ENCODE measurements at places on chromosomes 13 and 19. TPM values are rescaled to one million over a fixed set of nuclear protein-coding genes. Genes with fewer than 3 reads are reported as not detected.

DNA sequence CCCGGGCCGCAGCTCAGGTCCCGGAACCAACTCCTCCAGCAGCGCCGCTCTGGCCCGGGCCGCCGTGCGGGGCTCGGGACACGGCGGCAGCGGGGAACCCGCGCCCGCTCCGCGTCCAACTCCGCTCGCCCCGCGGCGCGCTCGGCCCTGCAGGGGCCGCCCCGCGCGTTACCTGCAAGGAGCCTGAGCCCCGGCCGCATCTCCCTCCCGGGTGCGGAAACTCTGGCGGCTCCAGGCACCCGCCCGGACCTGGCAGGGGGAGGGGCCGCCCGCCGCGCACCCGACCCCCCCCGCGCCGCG lies at the start of gene TMTC4:
TMTC4 (minus strand) TSS at position 224 of the 300 bp plus-strand sequence. CDS start 4,433 bp downstream, outside the sequence.
- no peak for DNase-seq

GRCh38 chr19:53634768-53635167 lies 3.0 kb downstream of the DPRX start:
- DNase-seq, result no peak

DNA sequence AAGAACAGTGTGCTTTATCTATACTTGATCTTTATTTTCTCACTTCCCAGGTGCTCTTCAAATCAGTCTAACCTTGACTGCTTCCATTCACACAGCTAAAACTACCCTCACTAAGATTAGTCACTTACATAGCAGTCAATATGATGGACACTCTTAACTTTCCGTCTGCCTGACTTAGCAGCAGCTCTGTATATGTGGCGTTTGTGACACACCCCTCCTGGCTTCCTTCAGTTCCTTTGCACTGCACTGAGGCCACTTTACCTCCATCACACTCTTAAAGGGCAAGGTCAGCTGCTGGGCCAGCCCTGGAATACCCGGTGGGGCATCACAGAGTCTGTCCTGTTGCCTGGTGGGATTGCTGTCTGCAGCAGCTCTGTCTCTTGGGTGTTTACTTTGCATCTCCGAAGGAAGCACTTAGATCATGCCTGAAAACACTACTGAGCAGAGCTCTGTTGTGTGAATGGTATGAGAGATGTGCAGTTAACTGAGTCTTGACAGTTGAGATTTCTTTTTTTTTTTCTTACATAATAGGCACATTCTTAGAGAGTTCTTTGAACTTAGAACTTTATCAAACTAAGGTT lies 35.6 kb upstream of the IL17D start:
- no peak for DNase-seq

- DNase-seq, result no peak
Observed at GRCh38 chr13:44263751-44264620, 109.6 kb upstream of the SERP2 start.

The UHRF1 gene
- 1.2 TPM for total RNA-seq

The MADCAM1 gene
- total RNA-seq, result 0.41 TPM

The DKKL1 gene
- total RNA-seq, result not detected

DNA sequence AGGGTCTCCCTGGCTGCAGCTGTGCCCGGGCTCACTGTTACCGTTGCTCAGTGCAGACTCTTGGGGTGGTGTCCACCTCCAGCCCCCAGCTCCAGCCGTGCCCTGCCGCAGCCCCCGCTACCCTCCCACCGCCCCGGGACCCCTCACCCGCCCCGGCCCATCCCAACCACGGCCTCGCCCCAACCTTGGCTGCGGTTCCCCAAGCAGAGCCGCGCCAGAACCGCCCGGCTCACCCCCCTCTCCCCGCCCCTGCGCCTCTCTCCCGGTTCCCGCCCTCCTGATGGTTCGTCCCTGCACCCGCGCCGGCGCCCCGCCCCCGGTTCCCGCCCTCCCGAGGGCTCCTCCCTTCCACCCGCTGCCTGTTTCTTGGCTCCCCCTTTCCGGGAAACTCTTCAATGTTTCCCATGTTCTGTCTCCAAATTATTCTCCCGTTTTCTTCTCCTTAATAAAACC lies 40.3 kb downstream of the ANKRD10 start:
- DNase-seq, result peak; percentile 90

GRCh38 chr13:93286047-93286446 lies 59.4 kb downstream of the GPC6 start:
- DNase-seq, result no peak

GRCh38 chr19:32269831-32270230 lies 75.6 kb upstream of the ZNF507 start:
- no peak for DNase-seq

DNA sequence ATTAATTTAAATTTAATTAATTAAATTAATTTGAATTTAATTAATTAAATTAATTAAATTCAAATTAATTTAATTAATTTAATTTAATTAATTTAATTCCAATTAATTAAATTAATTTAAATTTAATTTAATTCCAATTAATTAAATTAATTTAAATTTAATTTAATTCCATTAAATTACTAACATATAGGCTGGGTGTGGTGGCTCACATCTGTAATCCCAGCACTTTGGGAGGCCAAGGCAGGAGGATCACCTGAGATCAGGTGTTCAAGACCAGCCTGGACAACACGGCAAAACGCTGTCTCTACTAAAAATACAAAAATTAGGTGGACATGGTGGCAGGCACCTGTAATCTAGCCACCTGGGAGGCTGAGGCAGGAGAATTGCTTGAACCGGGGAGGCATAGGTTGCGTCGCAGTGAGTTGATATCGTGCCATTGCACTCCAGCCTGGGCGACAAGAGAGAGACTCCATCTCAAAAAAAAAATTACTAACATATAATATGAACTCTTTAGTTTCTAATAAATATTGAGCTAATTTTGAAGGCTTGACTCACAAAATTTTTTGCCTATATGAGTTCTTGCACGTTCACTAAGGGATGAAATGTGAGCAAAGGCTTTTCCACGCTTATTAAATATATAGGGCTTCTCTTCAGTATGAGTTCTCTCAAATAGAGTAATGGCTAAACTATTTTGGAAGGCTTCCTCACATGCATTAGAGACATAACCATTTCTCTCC lies 9.0 kb upstream of the USP29 start:
- no peak for DNase-seq

GRCh38 chr19:43776286-43776685 lies 4.5 kb downstream of the KCNN4 start:
- DNase-seq, result no peak

All from left cardiac atrium (tissue), 4 donors.